ENCODE measurements at places on chromosomes 3 and 15. TPM values are rescaled to one million over a fixed set of nuclear protein-coding genes. Genes with fewer than 3 reads are reported as not detected.

HIGD2B gene
- not detected for total RNA-seq

MME gene
- total RNA-seq: 5.9 TPM

CEP19 gene
- total RNA-seq: 0.42 TPM

MED12L gene
- total RNA-seq: 0.15 TPM

SPINK8 gene
- not detected for total RNA-seq

XCR1 gene
- 7.2 TPM for total RNA-seq

RNU5B-1 gene
- total RNA-seq: not detected

DNAH12 gene
- total RNA-seq: not detected

ZNF710 gene
- 19.2 TPM for total RNA-seq

EFHB gene
- 2.4 TPM for total RNA-seq

GRCh38 chr3:192299921-192300320 is 427.4 kb downstream of the FGF12 start:
- no peaks in the 10 kb centered on the region for H3K4me1 ChIP-seq
- no peak overlapping the region for H3K4me3 ChIP-seq
- no peak for DNase-seq
- no peaks in the 10 kb centered on the region for H3K27me3 ChIP-seq

DNA sequence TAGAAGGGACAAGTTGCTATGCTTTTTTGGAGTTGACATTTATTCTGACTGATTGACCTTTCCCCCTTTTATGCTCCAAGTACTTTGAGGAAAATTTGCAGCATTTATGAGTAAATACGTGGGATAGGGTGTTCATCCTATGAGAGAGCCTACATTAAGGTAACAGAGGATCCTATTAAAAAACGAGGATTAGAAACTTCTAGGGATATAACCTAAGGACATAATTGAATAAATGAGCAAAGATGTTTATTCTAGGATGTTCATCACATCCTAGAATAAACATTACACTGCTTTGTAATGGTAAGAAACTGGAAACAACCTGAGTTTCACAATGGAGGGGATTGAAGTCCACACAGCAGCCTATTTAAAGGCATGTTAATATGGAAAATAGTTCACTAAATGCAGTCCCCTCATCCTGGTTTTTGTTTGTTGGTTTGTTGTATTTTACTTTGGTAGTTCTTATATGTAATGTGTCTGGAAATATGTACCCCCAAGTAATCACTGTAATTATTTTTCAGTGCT is 23.9 kb upstream of the CLEC3B start:
- DNase-seq: no peak
- no peak overlapping the region for H3K27ac ChIP-seq
- H3K36me3 ChIP-seq: peaks cover 67% of the 10 kb centered on the region

GRCh38 chr3:15198686-15199085 is 7.4 kb upstream of the CAPN7 start:
- no peak for DNase-seq
- H3K4me1 ChIP-seq: no peaks in the 10 kb centered on the region
- H3K27ac ChIP-seq: no peak overlapping the region
- no peak overlapping the region for H3K4me3 ChIP-seq
- H3K27me3 ChIP-seq: no peaks in the 10 kb centered on the region
- H3K36me3 ChIP-seq: no peaks in the 10 kb centered on the region

- DNase-seq: no peak
- no peaks in the 10 kb centered on the region for H3K36me3 ChIP-seq
- H3K27ac ChIP-seq: no peak overlapping the region
- no peaks in the 10 kb centered on the region for H3K27me3 ChIP-seq
Observed at GRCh38 chr3:28198161-28198560, 43.3 kb upstream of the CMC1 start.

GRCh38 chr3:52405601-52406110 is 39.2 kb downstream of the SEMA3G start:
- no peak for DNase-seq
- peaks cover 72% of the 10 kb centered on the region for H3K36me3 ChIP-seq
- no peaks in the 10 kb centered on the region for H3K27me3 ChIP-seq
- H3K27ac ChIP-seq: peak overlapping the region; percentile 90
- H3K4me1 ChIP-seq: peaks cover 86% of the 10 kb centered on the region
- H3K4me3 ChIP-seq: peak overlapping the region; percentile 28

DNA sequence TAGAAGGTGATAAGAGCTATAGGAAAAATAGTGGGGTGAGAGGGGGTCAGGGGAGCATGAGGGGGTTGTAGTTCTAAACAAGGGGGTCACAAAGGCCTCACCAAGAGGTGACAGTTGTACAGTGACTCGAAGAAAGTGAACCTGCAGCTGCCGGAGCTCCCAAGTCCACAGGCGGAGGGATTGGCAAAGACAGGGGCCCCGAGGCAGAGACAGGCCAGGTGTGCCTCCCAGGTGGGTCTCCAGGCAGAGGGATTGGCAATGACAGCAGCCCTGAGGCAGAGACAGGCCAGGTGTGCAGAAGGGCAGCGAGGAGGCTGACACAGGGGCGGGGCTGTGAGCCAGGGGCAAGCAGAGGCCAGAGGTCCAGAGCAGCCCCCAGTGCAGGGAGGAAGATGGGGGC is 63.7 kb downstream of the DNAJB8 start:
- H3K4me1 ChIP-seq: no peaks in the 10 kb centered on the region
- no peak overlapping the region for H3K4me3 ChIP-seq
- no peaks in the 10 kb centered on the region for H3K27me3 ChIP-seq
- no peak for DNase-seq

GRCh38 chr15:56528136-56528535 is 63.2 kb upstream of the MNS1 start:
- H3K4me1 ChIP-seq: no peaks in the 10 kb centered on the region
- H3K4me3 ChIP-seq: no peak overlapping the region

DNA sequence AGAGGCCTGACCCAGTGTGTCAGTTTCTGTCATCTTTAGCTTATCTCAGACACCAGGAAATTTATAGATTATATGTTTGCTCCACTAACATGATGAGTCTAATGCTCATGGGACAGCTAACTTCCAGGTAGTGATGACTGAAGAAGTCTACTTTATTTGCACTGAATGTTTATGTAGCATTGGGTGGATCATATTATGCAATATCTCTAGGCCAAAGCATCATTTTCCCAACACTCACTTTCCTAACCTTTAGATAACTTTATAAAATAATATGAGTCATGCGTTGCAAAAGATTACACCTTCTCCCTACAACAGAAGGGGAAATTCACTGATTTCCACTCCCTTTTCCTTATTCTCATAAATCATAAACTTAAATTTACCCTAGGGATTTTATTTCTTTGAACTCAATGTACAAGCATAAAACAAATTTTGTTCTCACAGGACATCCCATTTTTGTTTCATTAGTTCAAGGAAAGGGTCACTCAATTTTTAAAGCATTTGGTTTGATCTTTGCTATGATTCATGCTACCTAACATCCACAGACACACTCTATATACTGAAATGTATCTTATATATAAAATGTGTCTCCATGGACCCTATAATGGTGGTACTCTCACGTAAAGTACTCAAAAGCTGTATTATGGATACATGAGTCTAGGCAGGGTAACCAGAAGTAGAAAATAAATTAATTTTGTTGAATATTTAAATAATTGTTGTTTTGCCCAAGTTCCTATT is 225.2 kb downstream of the WDR72 start:
- no peaks in the 10 kb centered on the region for H3K4me1 ChIP-seq
- H3K4me3 ChIP-seq: no peak overlapping the region
- no peak overlapping the region for H3K27ac ChIP-seq
- H3K36me3 ChIP-seq: no peaks in the 10 kb centered on the region

- H3K27me3 ChIP-seq: no peaks in the 10 kb centered on the region
- DNase-seq: no peak
- peaks cover 33% of the 10 kb centered on the region for H3K36me3 ChIP-seq
- no peak overlapping the region for H3K4me3 ChIP-seq
Observed at GRCh38 chr3:42649783-42650182, 3.7 kb upstream of the ZBTB47 start.

- H3K27ac ChIP-seq: no peak overlapping the region
- H3K36me3 ChIP-seq: no peaks in the 10 kb centered on the region
- H3K4me3 ChIP-seq: no peak overlapping the region
- H3K27me3 ChIP-seq: no peaks in the 10 kb centered on the region
Observed at GRCh38 chr15:58761010-58761388, 10.1 kb upstream of the MINDY2 start.

DNA sequence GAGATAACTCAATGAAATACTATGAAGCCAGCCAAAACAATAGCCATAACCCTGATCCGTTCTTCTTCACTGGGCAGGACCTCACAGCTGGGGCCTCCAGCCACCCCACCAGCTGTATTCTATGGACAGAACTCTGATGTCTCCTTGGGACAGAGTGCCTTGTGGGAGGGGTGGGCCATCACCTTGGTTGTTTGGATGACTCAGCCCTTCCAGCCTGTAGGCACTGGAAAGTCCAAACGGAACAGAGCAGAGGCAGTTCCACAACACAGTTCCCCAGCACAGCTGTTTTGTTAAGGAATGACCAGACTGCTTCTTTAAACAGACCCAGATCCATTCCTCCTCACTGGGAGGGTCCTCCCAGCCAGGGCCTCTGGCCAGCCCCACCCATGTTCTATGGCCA is 31.9 kb upstream of the ZBED2 start:
- DNase-seq: no peak
- no peak overlapping the region for H3K4me3 ChIP-seq
- H3K36me3 ChIP-seq: no peaks in the 10 kb centered on the region
- H3K4me1 ChIP-seq: no peaks in the 10 kb centered on the region

- no peak for DNase-seq
- H3K4me3 ChIP-seq: no peak overlapping the region
- H3K36me3 ChIP-seq: no peaks in the 10 kb centered on the region
- H3K27me3 ChIP-seq: no peaks in the 10 kb centered on the region
- no peak overlapping the region for H3K27ac ChIP-seq
Observed at GRCh38 chr15:78991476-78991875, 46.6 kb upstream of the CTSH start.

Data from suprapubic skin (tissue), 4 donors.